ENCODE measurements at places on chromosomes 11 and 22.

DNA sequence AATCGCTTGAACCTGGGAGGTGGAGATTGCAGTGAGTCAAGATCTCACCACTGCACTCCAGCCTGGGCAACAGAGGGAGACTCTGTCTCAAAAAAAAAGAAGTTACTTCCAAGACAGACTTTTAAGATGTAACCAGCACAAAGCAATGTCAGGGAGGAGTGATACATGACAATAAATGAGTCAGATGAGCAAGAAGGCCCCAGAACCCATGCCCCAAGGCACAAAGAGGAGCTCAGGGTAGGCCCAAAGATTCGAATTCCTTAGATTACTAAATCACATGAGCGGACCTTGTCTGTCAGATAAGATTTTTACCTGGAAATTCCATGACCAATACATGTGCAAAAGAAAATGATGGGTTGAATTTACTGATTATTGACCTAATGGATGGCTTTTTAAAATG is 10.5 kb upstream of the JHY start:
- DNase-seq, result no peak

- no peak for DNase-seq
Observed at GRCh38 chr11:12200279-12200990, 90.0 kb downstream of the MICAL2 start.

GRCh38 chr11:19176629-19177186 is 25.1 kb downstream of the CSRP3 start:
- no peak for DNase-seq

DNA sequence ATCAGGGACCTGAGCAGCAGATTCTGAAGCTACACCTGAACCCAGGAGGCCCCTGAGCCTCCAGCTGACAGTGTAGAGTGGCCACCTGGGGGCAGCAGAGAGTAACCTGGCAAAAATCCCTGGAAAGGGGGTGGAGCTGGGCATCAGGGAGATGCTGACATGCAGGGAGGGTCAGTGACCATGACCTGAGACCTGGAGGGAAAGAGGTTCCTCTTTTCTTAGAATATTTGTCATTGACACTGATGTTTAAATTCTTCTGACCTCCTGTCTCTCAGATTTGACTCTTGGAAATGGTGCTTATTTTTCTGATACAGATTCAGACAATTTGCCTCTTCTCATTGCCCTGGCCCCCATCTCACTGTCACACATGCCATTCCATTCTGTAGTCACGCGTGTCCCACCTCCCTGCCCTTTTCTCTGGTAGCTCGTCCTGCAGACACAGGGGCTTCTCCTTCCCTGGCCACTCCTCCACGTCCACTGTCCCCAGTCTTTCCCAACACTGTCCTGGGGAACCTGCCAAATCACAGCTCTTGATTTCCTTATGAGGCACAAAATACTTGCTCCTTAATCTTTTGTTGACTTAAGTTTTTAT is 117.2 kb upstream of the IGLL5 start:
- DNase-seq, result peak; percentile 33

DNA sequence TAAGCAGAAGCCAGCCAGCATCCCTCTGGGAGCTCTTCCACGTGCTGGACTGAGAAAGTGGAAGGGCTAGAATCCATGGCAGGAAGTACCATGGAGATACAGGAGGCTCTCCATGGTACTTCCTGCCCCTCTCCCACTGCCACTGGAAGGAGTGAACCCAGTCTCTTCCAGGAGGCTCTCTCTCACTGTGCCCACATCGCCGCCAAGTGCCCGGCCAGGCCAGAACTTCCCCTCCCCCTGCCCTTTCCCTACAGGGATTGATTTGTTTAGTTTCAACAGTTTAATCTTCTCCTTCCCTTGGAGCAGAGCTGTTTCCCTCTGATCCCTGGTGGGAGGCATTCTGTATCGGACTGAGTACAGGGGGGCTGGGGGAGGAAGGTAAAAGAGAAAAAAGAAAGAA is 133.6 kb downstream of the DSCAML1 start:
- DNase-seq, result no peak

- DNase-seq, result no peak
Observed at GRCh38 chr11:40125054-40125453, 1334.4 kb downstream of the LRRC4C start.

GRCh38 chr11:129815596-129816461 is at the start of gene TMEM45B:
Gene TMEM45B, plus strand, starts transcription at chr11:129815848. Its CDS starts 36,635 bp downstream, at chr11:129852483.
- DNase-seq, result no peak

DNA sequence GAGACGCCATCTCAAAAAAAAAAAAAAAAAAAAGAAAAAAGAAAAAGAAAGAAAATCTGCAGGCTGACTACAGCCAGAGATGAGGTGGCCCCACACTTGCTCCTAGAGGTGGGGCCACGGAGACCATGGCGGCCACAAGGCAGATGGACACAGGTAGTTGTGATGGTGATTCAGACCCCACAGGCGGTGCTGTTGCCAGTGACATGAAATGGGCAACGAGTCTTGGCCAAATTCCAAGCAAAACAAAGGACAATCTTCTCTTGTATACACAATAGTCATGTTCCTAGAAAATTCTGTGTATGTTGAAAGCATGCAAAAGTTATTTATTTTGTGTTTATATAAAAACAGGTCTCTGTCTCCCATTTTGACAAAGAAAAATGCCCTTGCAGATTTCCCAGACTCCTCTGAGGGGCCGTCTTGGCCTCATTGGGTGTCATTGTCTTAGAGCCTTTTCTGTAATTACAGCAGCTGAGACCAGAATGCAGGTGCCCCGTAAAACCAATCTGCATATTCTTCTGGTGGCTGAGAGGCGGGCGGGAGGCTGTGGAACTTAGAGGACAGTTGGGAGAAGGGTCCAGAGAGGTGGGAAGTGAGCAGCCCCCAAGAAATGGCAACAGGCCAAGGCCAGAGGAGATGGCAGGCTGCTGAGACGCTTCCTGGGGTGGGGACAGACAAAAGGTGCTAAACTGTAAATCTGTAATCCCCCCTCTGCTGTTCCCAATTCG is 22.5 kb upstream of the DAGLA start:
- DNase-seq, result no peak

DNA sequence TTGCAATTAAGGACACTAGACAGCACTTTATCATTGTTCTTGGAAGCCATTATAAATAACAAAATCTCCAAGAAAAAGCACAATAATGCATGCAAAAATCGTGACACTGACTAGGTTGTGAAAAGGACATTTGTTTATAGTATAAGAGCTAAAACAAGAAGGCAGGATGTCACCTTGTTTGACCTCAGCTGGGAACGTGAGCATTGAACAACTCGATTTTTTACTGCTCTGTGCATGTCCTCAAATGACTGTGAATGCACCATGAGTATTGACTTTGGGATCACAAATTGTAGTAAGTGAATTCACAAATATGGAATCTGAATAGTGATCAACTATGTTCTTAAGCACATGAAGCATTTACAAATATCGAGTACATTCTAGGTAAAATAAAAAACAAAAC is 35.3 kb upstream of the ARHGAP20 start:
- DNase-seq, result no peak

DNA sequence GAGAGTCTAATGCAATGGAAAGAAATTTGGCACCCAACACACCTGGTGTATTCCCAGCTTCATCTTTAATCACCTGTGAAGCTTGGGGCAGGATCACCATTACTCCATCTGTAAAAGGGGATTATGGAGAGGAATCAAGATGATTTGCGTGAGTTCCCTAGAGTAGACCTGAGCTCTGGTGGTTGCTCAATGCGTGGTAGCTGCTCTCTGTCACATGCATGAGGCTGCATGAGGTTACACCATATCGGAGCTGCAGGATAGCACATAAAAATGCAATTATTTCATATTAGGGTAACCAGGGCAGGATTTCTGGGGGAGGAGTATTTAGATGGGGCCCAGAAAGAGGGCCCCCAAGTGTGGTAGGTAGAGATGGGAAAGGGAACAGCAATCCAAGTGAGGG is 35.3 kb upstream of the CLMP start:
- no peak for DNase-seq

DNA sequence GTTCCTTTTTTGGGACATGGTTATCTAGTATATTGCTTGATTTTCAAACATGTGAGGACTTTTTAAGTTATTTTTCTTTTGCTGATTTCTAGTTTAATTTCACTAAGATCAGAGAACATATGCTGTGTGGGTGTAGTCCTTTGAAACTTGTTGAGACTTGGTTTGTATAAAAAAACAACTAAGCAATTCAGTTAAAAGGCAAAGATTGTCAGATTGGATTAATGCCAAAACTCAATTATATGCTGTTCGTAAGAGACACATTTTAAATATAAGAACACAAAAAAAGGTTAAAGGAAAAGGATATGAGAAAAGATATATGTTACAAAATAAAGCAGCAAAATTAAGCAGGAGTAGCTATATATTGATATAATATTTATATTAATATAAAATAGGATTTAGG is 17.8 kb upstream of the RRM1 start:
- DNase-seq, result no peak

DNA sequence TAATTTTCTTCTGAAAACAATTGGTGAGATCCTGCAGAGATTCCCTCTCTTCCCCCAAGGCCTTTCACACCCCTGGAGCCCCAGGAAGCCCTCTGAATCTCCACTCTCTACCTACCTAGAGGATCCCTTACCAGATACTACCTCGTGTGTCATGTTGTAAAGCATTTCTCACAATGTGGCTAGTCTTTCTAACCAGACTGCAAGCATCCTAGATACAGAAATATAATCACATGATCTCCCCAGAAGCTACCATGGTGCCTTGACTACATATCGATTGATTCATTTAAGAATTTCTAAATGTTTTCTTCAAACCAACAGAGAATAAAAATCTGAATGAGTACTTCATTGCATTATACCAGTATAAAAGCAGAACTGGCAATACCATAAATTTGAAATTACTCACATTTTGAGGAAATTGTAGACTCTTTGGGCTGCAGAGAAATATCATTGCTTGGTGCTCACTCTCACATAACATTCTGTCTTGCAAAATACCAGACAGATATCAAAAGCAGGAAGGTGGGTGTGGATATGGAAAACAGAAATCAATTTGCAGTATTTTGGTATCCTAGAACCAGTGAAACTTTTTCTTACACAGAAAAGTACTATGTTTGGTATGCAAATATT is 113.5 kb downstream of the MAML2 start:
- DNase-seq, result peak; percentile 25

DNA sequence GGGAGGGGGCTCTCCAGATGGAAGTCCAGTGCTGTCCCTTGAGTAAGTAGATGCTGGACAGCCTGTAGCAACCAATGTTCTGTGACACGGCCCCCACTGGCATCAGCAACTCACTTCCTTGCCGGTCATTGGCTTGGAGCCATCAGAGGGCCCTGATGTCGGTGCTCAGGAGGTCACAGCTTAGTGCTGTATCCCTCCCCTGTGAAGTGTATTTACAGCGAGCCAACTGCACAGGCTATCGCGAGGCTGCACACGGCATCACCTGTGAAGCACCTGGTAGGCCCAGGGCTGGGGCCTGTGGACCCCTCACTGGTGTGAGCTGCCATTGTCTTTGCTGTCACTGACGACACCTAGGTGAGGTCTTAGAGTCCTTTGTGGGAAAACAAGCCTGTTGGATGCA is 13.4 kb upstream of the ACR start:
- DNase-seq, result no peak

GRCh38 chr11:34261820-34262219 is 96.0 kb downstream of the ABTB2 start:
- DNase-seq, result no peak

DNA sequence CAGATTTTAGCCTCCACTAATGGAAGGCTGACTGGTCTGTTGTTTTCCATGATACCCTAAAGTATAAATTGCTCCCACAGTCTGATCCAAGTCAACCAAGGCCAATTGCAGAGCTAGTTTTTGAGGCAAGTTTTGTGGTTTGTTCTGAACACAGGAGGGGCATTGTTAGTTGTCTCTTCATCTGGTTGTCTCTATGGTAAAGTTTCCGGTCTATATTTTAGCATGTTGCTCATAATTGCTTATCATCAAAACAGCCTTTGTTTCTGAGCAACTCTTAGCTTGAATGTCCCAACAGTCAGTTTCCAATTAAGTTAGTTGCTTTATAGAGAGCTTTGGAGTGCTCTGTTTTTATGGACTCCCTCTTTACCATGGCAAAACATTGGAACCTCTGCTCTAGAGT is 217.6 kb upstream of the CARD18 start:
- no peak for DNase-seq

DNA sequence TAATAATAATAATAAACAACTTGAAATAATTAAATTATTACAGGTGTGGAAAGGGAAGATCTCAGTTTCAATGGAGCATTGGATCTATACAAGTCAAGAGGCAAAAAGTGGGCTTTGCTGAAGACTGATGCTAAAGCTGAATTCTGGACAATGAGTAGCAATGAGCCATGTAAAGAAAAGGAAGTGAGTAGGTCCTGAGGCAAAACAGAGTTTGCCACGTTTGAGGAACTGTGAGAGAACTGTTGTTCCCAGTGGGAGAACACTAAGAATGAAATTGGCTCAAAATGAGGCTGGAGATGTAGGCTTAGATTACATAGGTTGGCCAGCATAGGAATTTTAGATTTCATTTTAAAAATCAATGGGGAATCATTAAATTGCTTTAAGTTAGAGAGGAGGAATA is 33.9 kb upstream of the TEAD1 start:
- no peak for DNase-seq

- DNase-seq, result no peak
Observed at GRCh38 chr11:75013051-75013450, 24.3 kb downstream of the NEU3 start.

DNA sequence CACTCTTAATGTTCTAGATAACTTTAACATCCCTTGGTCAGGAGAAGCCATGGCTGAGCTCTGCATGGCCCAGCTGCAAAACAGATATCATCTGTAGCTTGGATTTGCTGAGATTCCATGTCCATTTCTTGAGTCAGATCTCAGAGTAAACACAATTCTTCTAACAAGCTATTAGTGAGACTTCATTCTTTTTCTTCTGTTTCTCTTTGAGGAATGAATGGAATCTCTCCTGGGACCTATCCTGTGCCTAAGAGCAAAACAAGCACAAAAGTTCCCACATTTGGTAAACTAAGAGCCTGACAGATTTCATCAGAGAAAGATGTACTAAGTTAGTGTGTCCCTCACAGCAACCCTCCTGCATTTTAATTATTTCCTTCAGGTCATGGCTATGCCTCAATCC is 142.8 kb downstream of the MAML2 start:
- no peak for DNase-seq

DNA sequence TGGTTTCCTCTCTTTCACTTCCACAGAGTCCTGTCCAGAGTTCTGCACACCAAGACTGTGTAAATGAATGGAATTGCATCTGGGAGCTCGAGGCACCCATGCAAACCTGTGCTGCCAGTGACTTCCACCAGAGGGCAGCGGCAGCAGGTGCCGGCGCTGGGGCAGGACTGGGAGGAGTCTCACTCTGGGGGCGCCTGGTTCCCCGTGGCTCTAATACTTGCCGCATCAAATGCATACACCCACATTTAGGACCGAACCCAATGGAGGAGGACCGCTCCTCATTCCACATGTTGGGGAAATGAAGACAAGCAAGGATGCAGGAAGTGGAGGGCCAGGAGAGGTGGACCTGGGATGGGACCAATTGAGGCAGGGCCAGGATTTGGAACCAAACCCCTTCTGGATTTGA is 1.1 kb upstream of the CD6 start:
- peak; percentile 79 for DNase-seq

GRCh38 chr11:60098508-60098907 is 10.0 kb downstream of the MS4A2 start:
- DNase-seq, result no peak
